Nephron progenitor cell (in vitro differentiated cells): ENCODE measurements at places on chromosomes 6 and 20.

GRCh38 chr20:20969701-20970280 lies 136.4 kb downstream of the LINC00237 start:
- peaks cover 15% of the 10 kb centered on the region for H3K27me3 ChIP-seq
- H3K27ac ChIP-seq, result no peak overlapping the region
- H3K4me3 ChIP-seq, result no peak overlapping the region
- peaks cover 7% of the 10 kb centered on the region for H3K4me1 ChIP-seq

DNA sequence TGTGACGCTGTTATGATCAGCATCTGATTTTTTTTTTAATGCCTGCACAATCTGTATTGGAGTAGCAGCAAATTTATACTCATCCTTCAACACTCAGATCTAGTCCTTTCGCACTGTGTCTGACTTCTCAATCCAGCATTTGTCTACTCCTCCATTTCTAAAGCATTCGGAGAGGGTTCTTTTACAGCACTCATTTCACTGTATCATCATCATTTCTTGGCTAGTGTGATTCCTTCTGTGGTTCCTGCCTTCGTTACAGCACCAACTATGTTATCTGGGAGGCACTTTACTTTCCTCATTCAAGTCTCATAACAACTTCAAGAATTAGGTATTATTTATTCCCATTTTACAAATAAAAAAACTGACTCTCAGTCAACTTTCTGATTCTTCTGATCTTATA lies 18.0 kb downstream of the NUDT3 start:
- H3K4me3 ChIP-seq, result no peak overlapping the region
- peaks cover 4% of the 10 kb centered on the region for H3K4me1 ChIP-seq
- DNase-seq, result no peak

DNA sequence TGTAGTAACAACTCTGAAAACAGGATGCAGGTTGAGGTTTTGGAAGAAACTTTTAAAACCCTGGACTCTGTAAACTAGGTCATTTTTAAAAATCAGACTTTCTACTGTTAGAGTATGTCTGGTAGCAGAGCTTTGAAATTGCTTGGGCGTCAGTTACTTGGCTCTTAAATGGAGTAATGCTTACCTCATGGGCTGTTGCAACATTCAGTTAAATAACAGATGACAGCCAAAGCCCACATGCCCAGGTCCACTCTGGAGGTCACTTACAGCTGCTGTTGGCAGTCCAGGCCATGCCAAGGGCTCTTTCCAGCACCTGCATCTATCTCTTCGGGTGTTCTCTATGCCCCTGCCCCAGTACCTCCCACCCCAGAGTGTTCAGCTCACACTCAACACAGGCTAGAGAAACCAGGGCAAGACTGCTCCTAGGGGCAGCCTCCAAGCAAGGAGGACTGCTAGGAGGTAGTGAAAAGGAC lies 96.4 kb downstream of the BANF2 start:
- H3K4me1 ChIP-seq, result peaks cover 4% of the 10 kb centered on the region
- H3K36me3 ChIP-seq, result no peaks in the 10 kb centered on the region
- H3K4me3 ChIP-seq, result no peak overlapping the region
- H3K27me3 ChIP-seq, result peaks cover 6% of the 10 kb centered on the region
- no peak overlapping the region for H3K27ac ChIP-seq
- no peak for DNase-seq

- no peaks in the 10 kb centered on the region for H3K36me3 ChIP-seq
- H3K4me3 ChIP-seq, result no peak overlapping the region
- no peak for DNase-seq
Measured at GRCh38 chr6:50257322-50257721, 207.6 kb upstream of the DEFB112 start.

- H3K27ac ChIP-seq, result peak overlapping the region; percentile 5
- H3K36me3 ChIP-seq, result peaks cover 83% of the 10 kb centered on the region
- no peaks in the 10 kb centered on the region for H3K4me1 ChIP-seq
- H3K4me3 ChIP-seq, result no peak overlapping the region
- DNase-seq, result no peak
- H3K27me3 ChIP-seq, result no peaks in the 10 kb centered on the region
Measured at GRCh38 chr6:111406200-111406721, 76.8 kb downstream of the REV3L start.
